ENCODE measurements at places on chromosomes 6 and 20.
A peak's percentile ranks its signal among the peaks of the same experiment; 100 is the strongest.

DNA sequence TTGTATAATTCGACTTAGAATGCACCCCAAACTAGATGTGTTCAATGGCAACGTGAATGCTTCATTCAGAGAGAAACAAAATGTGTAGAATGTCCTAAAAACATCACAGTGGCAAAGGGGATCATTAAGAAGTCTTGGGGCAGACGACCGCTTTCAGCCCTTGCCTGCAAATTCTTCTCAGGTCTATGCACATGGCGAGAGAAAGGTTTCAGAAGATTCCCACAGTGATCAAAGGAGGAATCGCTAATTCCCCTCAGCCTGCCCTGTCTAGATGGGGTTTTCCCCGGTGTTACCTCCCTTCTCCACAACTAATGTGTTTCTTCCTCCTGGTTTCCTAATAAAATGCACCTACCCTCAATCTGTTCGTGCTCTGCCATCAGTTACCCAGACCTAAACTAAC lies 13.3 kb upstream of the NHSL1 start:
- DNase-seq = peak; percentile 20

- DNase-seq = no peak
Measured at GRCh38 chr6:150201772-150202329, 59.0 kb downstream of the PPP1R14C start.

DNA sequence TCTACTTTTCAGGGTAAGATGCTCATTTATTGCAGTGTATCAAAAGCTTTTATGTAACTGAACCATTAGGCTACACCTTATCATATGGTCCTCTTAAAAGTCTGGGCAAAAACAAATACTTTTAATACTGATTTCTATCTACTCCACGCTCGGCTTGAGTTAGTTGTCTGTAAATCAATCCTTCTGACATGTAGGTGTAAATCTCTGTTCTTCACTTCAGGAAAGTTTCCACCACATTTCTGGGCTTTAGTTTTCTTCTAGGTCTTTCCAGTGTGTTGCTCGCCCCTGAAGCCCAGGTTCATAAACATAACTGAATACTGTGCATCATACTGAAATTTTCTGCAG lies 89.2 kb upstream of the RNF217 start:
- DNase-seq = no peak

- no peak for DNase-seq
Measured at GRCh38 chr6:161079566-161080262, 88.1 kb downstream of the MAP3K4 start.

DNA sequence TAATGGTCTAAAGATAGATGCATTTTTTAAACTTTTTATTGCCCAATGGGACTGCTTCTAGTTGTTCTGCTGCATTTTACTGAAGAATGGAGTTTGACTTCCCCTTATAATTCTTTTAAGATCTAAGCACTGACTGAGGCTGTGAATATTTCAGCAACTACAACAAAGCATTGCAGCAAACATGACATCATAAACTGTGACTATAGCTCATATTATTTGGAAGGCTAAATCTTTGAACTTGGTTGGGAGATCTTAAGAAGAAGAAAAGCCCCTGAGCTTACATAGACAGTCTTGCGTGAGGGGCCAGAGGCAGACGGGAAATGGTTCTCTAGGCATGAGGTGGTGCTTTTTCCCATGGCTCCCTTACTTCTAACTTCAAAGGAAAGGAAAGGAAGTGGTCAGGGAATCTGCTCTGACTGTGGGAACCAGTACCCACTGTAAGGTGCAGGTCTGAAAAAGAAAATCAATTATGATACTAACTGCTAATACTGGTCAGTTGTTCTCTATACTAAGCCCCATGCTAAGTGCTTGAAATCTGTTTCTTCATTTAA lies 14.8 kb downstream of the HEY2 start:
- DNase-seq = no peak

- no peak for DNase-seq
Measured at GRCh38 chr20:9369557-9369956, 144.8 kb upstream of the LAMP5 start.

- DNase-seq = no peak
Measured at GRCh38 chr6:75922226-75922625, 150.2 kb downstream of the IMPG1 start.

- DNase-seq = no peak
Measured at GRCh38 chr6:16950825-16951495, 150.9 kb upstream of the STMND1 start.

DNA sequence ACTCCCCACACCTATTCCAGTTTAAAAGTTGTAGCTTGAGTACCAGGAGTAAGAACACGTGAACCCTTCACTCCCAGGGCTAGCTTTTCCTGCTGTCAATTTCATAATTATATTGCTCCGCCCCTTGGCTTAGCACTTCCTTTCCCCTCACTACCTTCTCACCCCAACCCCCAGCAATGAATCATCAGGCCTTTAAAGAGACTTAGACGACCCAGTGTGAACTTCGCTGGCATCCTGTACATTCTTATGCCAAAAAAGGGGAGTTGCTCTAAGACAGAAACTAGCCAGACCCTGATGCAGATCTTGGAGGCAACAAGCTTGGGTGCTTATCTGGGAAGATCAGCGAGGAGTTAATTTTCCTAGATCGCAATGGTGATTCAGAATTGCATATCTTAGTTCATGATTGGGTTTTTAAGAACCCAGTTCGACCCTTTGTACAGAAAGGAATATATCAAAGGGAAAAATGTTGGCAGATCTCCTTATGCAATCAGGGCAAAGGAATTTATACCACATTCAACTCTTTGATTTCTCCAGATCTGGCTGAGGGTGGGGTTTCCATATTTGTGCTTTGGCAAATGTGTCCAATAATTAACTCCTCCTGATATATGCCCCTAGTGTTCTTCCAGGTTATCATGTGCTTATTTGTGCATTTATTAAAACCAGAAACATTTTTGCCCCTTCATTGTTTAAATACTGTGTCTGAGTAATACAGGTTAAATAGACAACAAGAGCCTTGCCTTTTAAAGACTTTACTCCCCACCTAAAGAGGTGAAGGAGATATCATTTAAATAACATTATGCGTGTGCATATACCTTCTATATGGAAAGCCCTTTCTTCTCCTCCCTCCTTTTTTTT lies 8.1 kb upstream of the ATXN1 start:
- DNase-seq = no peak

GRCh38 chr20:3705970-3706739 lies 6.2 kb downstream of the SIGLEC1 start:
- no peak for DNase-seq

DNA sequence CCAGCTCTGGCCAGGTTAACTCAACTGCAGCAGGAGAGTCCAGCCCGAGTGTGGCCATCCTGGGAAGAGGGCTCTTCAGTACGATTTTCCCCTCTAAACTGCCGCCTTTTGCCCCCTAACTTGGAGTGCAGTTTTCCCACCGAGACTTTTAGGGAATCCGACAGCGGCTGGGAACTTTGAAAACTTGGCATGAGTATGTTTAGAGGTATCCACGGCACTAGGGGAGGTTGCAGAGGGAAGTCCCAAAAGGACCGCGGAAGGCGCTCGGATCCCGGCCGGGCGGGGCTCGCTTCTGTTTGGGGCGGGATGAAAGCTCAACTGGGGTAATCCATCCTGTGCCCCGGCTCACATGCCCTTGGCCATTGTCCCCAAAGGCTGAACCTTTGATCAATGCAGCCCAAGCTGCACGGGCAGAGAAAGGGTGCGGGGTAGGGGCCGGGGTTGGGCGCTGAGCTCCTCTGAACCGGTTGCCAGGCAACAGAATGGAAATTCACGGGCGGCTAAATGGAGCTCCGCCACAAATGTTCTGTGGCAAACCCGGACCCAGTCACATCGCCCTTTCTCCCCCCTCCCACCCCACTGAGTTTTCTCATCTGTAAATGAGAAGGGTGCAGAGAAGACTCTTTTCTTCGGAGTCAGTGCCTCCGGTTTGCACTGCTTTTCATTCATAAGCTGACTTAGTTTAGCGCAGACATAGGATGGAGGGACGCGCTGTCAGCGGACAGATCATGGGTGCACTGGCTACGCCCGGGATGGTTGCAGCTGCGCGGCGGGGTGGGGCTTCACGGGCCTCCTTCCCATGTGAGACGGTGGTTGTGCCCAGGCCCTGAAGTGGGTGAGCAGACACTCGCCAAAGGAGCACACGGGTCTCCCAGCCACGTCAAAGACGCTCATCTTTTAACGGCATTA lies 2.3 kb downstream of the BMP6 start:
- no peak for DNase-seq

DNA sequence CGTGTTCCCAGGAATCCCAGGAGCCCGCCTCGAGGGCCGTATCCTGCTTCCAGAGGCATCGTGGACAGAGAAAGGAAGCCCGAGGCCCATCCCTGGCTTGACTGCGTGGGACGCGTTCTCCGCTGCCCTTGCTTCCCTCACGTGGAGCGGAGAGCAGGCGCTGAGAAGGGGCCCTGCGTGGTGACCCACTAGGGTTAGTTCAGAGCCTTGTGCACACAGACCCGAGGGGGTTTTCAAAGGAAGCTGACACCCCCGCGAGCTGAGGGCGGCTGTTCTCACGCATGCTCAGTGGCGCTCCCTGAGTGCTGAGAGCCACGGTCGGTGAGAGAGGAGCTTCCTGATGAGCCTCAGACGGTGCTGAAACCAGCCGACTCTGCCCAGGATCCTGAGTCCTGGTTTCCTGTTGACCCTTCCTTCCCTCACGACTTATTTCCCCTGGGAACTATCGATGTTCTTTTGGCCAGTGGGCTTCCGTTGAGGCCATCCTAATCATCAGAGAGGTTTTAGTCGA lies 28.9 kb upstream of the CCR6 start:
- no peak for DNase-seq

DNA sequence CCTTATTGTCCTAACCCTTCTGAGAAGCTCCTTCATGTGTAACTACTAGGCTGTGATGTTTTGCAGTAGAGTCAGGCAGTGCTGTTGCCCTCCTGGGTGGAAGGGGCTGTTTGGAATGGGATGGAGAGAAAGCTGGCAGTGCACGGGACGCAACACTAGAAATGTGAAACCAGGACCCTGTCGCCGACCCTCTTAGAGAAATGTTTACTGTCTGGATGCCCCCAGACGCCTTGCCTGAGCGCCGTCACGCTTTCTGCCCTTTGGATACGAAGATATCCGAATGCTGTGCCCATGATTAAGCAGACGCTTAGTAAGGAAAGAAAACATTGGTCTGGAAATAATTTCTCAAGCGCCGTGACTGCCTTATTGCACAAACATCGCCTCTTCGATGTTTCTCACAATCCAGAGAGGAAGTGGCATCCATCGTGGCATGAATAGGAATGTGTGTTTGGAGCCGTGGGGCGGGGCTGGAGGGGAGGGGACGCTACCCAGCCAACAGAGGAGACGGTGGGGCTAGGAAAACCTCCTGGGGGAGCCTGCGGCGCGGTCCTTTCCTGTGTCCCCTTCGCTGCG lies 661 bp upstream of the PPP1R14C start:
- DNase-seq = no peak

DNA sequence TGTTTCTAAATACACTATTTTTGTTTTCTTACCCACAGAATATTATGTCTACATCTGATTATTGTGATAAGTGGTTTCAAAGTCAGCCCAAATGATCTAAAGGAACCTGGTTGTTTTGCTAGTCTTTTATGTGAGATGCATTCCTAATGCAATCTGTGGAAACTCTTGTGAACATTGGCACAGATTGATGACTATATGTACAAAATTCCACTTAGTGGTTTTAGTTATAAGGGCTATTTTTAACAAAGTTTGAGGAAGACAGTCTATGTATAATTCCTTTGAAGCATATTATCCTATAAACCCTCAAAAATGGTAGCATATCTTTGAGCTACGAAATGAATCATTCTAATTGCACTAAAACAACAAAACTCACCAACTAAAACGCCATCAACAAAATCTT lies 140.9 kb downstream of the GRIK2 start:
- no peak for DNase-seq

DNA sequence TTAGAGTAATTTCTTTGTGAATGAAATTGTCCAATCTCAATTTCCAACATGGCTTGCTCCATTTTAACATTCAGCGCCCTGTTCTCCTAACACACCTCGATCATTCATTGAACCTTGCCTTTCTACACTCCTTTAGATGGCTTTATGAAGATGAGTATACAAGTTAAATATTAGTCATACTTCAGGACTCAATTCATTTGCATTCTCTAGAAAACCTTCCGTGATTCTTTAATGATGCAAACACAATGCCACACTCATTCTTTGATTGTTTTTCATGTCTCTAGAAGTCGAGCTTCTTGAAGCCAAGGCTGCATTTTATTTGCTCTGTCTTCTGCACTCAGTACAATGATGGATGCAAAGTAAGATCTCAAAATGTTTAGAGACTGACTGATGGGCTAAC lies 641.2 kb downstream of the DOK5 start:
- no peak for DNase-seq

DNA sequence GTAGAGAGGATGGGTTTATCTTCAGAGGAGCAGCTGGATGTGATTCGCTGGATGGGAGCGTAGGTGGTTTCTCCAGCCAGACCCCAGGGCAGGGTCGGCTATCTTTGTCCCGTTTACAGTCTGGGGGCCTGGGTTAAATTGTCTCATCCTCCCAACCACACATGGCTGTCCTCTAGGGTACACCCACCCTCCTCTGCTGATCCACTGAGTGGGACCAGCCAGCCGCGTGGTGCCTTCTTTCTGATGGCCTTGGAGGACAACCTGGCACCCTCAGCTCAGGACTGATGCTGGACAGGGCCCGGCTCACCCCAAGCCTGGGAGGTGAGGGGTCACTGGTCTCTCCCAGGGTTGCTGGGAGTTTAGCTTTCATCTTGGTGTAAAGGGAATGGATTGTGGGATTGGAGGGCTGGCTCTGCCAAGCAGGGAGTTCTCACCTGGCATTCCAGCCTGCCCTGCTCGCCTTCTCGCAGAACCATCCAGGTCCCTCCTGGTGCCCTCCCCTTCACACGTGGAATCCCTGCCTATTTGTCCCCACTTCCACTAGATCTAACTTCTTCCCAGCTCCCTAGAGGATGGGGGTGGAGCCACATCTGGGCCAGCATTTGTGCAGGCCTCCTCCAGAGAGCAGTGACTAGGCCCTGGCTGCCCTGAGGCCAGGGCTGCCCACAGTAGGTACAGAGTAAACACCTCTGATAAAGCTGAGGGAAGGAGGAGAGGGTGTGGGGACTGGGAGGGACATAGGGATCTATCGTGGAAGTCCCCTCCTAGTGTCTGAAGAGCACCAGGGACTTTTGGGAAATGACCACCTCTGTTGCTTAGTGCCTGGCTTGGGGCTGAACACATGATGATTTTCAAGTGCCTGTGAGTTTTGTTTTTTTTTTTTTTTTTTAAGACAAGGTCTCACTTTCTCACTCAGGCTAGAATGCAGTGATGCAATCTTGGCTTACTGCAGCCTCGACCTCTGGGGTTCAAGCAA lies 1.6 kb downstream of the ITPR3 start:
- no peak for DNase-seq

DNA sequence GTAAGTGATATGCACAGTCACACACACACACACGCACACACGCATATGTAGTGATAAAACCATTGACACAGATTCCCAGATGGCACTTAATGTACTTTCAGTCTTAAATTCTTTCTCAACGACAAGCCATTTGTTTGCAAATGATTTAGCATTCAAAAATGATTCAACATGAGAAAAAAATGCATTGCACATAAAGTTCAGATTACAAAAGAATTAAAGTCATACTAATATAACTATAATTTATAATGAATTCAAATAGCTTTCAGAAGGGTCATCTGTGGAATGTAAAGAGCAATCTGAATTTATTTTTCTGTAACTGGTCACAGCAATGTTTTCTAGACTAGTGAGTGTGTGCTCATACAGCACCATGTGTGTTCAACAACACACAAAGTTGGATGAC lies 521.6 kb upstream of the ZNF337 start:
- DNase-seq = no peak
